Mucosa of gallbladder (tissue), 1 donor: ENCODE measurements at places on chromosomes 5 and 9.

GRCh38 chr5:103445426-103446035 is 117.1 kb downstream of the NUDT12 start:
- no peak for DNase-seq

- no peak for DNase-seq
Observed at GRCh38 chr5:81336556-81336955, 35.2 kb downstream of the ZCCHC9 start.

- no peak for DNase-seq
Observed at GRCh38 chr5:108251350-108251749, 130.5 kb downstream of the FBXL17 start.

GRCh38 chr9:124483481-124483880 is 23.7 kb downstream of the NR5A1 start:
- DNase-seq: no peak

- no peak for DNase-seq
Observed at GRCh38 chr5:25579111-25579510, 934.3 kb upstream of the CDH10 start.

GRCh38 chr9:78272307-78272706 is 24.6 kb upstream of the PSAT1 start:
- no peak for DNase-seq

- no peak for DNase-seq
Observed at GRCh38 chr5:96781031-96781971, 26.4 kb downstream of the ERAP1 start.

GRCh38 chr5:33769968-33770367 is 121.8 kb downstream of the ADAMTS12 start:
- no peak for DNase-seq

DNA sequence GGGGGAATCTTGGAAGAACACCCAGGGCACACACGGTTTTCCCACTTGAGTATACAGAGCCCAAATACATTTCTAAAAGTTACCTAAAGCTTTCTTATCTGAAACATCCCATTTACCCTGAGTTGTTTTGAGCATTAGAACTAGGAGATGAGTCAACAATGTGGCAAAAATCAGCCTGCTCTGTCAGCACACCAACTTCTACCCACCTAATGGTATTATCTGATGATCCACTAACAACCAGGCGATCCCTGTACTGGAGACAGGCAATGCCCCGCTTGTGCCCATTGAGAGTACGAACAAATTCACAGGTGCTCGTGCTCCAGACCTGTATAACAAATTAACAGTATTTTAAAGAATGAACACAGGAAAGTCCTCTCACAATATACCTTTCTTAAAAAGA is 87.0 kb downstream of the SMIM23 start:
- no peak for DNase-seq

DNA sequence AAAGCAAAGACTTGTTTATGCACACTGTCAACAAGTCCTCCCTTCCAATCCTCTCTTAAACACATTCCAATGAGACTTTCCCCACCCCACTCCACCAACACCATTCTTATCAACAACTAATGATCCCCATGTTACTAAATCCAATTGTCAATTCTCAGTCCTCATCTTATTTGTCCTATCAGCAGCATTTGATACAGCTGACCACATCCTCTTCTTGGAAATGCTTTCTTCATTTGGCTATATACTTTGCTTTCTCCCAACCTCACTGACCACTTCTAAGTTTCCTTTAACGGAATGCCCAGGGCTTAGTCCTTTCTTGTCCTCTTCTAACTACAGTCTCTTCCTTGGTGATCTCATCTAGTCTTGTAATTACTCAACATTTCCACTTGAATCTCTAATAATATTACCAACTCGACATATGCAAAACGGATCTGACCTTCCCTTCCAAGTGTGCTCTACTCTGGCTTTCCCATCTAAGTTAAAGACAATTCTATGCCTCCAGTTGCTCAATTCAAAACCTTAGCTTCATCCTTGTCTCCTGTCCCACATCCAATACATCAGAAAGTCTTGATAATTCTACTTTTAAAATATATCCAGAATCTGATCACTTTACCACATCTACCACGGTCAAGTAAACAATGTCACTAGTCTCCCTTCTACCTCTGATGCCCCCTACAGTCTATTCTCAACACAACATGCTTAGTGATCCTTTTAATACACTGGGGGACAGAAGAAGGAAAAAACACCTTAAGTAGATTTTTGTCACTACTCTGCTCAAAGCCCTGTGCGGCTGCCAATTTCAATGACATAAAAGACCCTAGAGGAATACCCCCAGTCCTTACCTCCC is 25.5 kb downstream of the AGTPBP1 start:
- DNase-seq: no peak

DNA sequence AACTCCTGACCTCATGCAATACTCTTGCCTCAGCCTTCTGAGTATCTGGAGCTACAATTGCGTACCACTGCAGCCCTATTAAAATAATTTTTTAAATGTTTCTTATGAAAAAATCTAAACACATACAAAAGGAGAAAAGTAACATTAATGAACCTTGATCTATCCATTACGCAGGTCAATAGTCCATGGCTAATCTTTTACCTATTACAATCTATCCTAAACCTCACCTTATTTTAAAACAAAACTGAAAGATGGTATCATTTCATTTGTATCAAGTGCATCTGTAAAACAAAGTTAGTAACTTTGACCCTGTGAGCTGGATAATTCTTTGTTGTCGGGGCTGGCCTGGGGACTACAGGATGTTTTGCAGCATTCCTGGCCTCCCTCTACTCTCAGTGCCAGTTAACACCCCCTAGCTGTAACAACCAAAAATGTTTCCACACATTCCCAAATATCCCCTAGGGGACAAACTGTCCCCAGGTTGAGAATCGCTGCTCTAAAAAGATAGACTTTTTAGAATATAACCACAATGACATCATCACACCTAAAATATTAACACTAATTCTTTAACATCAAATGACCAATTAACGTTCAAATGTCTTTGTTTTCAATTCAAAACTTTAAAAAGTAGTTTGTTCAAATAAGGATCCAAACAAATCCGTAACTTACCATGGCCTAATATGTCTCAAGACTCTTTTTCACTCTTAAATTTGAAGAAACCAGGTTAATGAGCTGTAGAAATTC is 54.8 kb downstream of the RNF38 start:
- DNase-seq: no peak

DNA sequence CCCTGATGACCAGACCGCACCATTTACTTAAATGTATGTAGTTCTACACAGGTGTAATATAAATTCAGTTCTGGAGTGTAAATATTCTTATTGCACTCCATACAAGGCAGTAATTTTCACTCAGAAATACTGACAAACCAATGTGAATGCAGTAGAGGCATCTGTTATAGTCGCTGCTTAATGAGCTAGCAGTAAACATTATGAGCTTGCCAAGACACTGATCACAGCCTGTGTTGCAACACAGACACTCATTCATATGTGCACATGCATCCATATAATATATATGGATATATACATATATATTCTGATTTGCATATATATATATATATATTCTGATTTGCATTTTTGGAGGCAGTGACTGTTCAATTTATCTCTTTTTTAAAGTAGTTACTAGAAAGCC is 435.1 kb upstream of the ST8SIA4 start:
- no peak for DNase-seq

DNA sequence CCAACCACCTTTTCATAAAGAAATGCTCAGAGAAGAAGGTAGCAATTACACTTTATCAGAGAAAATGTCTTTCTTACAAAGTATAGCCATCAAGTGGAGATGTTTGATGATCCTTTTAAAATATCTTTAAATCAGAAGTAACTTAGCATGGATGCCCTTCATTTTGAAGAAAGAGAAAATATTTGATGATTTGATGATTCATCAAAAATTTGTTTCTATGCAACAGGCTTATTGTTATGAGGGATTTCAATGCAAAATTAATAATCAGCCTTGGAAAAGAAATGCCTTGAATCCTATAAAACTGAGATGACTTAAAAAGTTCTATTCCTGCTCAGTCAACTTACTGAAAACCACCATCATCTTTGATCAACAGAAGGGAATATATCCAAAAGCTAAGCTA is 291.6 kb downstream of the MLLT3 start:
- no peak for DNase-seq

- no peak for DNase-seq
Observed at GRCh38 chr5:127389601-127390000, 99.0 kb downstream of the MEGF10 start.

DNA sequence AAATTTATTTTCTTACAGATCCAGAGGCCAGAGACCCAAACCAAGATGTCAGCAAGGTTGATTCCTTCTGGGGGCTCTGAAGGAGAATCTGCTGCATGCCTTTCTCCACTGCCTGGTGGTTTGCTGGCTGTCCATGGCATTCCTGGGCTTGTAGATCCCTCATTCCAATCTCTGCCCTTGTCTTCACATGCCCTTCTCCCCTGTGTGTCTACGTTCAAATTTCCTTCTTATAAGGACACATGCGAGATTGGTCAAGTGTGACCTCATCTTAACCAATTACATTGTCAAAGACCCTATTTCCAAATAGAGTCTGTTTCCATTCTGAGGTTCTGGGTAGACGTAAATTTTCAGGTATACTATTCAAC is 84.5 kb upstream of the RAI14 start:
- no peak for DNase-seq

DNA sequence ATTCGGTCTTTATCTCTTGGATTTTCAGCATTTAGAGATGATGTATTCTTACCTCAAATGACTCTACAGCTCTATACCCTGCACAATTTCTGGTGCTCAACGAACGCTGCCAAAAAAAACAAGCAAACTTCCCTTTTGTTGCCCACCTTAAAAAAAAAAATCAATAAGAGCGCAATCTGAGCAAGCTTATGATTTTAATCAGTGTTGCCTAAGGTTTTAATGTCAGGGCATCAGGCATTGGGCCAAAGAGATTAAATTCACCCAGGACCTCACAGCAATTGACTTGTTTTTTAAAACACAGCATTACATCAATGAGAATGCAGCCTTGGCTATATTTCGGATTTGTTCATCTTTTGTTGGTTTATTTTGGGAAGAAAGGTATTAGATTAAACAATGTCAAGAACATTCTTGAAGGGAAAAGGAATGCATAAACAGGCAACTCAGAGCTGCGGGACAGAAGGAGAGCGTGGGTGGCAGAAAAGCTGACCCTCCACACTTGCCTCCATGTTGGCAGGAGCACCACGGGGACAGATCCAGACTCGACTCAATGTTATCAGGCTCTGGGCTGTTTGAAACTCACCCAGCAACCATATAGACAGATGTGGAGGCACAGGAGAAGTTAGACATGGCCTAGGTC is 127.5 kb upstream of the DAPK1 start:
- no peak for DNase-seq

GRCh38 chr5:137395011-137395755 is 103.9 kb downstream of the SPOCK1 start:
- DNase-seq: no peak

GRCh38 chr9:88808019-88808656 is 183.1 kb upstream of the S1PR3 start:
- no peak for DNase-seq

DNA sequence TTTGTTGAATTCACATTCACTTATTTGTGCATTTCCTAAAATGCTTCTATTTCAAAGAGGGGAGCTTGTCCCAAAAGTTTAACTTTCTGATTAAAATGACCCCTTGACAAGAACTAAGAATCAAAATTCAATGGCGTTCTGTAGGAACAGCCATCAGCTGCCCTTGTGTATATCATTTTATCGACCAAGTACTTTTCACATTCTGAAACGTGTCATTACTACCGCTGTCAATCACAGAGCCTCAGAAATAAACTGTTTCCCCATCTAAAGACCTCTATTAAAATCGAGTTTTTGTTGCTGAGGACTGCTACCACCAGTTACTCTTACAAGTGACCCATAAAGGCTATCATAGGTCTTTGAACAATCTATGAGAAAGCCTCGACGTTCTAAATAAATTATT is 1.6 kb upstream of the FOXD1 start:
- DNase-seq: no peak

- no peak for DNase-seq
Observed at GRCh38 chr5:149172261-149172660, 31.0 kb downstream of the ABLIM3 start.

- no peak for DNase-seq
Observed at GRCh38 chr5:56481428-56482357, 248.6 kb upstream of the ANKRD55 start.

- no peak for DNase-seq
Observed at GRCh38 chr5:136275601-136276000, 82.6 kb upstream of the SMIM32 start.

- DNase-seq: no peak
Observed at GRCh38 chr5:154370813-154371212, 75.0 kb upstream of the SAP30L start.

- no peak for DNase-seq
Observed at GRCh38 chr5:1793301-1793740, 6.3 kb downstream of the MRPL36 start.

GRCh38 chr9:74173284-74173683 is 323.9 kb upstream of the RORB start:
- no peak for DNase-seq

GRCh38 chr5:170161069-170161468 is 55.4 kb downstream of the FOXI1 start:
- no peak for DNase-seq

- DNase-seq: no peak
Observed at GRCh38 chr5:68046445-68046844, 169.1 kb upstream of the PIK3R1 start.

DNA sequence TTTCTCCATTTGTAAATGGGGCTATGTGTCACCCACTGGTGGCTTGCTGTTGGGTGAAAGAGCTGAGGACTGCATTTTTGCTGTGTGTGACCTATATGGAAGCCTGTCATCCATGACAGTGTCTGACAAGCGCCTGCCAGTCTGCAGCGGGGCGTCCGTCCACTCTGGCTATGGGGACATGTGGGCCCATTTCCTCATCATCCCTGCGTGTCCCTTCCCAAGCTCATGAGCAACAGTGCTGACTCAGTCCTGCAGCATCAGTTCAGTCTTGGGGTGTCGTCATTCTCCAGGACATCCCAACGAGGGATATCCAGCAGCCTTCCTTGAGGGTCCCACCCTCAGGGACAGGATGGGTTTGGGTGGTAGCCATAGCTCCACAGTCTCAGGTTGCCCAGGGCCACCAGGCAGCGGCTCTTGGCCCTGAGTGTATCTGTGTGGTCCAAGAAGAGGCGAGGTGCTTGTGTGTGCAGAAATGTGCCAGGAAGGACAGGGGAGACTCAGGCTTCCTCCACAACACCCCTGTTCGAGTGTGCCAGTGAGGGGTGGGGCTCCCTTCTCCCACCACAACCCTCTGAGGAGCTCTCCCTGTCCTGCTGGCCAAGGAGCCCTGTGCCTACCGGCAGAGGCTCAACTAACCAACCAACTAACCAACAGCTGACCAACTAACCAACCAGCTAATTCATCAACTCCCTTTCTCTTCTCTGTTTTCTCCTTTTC is 2.1 kb downstream of the FGD3 start:
- no peak for DNase-seq

DNA sequence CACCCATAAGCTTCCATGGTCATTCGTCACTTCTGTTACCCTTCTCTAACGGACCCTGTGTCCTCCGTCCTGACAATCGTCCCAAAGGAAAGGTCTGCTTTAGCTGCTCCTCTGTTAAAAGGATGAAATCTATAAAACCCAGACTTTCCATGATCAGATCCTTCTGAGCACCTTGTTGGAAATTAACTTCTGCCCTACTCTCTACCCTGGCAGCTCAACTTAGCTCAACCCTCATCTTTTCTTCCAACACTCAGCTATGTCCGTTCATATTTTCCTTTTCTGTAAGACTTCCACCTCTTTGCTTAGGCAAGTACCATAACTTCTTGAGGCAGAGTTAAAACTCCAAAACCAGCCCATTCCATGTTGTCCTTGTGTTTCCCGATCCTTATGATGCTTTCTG is 205.4 kb downstream of the SPATA31A6 start:
- DNase-seq: no peak
